ENCODE measurements at places on chromosomes 5 and 9. TPM values are rescaled to one million over a fixed set of nuclear protein-coding genes. Genes with fewer than 3 reads are reported as not detected.

GRCh38 chr5:140391312-140391711, 10.3 kb upstream of the ANKHD1 start:
- H3K27ac ChIP-seq: no peak overlapping the region
- H3K27me3 ChIP-seq: no peaks in the 10 kb centered on the region
- DNase-seq: no peak
- no peak overlapping the region for H3K4me3 ChIP-seq

PIP5KL1 gene
- total RNA-seq: not detected

MZB1 gene
- 0.46 TPM for total RNA-seq

- no peak overlapping the region for H3K27ac ChIP-seq
- no peak overlapping the region for H3K4me3 ChIP-seq
- no peak for DNase-seq
- H3K27me3 ChIP-seq: no peaks in the 10 kb centered on the region
- H3K36me3 ChIP-seq: no peaks in the 10 kb centered on the region
- no peaks in the 10 kb centered on the region for H3K4me1 ChIP-seq
Observed at GRCh38 chr9:108603141-108603540, 252.6 kb downstream of the ACTL7B start.

DNA sequence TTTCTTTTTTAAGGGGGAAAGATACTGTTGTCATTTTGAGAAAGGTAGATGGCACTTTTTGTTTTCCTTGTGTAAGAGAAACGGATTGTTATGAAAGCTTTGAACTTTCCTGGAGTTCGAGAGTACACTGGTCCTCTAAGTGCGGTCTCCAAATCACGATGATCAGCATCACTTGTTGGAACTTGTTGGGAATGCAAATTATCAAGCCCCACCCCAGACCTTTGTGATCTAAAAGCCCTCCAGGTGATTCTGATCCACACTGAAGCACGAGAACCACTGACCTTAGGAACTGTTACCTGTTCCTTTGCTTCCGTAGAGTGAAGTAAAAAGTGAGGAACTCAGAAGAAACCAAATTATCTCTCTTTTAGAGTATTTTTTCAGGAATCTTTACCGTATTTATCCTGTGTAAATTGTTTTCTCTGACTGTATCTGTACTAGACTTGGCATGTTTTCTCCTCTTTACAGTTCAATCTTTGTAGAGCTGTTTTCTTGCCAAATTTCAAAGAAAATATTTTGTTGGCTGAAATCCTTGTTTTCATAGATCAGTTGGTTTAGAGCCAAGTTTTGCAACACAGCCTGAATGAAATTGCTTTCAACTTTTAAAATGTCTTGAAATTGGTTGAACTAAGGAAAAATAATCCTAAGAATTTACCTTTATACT, 4.0 kb downstream of the MAT2B start:
- DNase-seq: no peak
- H3K4me3 ChIP-seq: peak overlapping the region; percentile 88
- no peaks in the 10 kb centered on the region for H3K36me3 ChIP-seq
- peaks cover 48% of the 10 kb centered on the region for H3K4me1 ChIP-seq
- H3K27me3 ChIP-seq: no peaks in the 10 kb centered on the region
- peak overlapping the region; percentile 92 for H3K27ac ChIP-seq

DNA sequence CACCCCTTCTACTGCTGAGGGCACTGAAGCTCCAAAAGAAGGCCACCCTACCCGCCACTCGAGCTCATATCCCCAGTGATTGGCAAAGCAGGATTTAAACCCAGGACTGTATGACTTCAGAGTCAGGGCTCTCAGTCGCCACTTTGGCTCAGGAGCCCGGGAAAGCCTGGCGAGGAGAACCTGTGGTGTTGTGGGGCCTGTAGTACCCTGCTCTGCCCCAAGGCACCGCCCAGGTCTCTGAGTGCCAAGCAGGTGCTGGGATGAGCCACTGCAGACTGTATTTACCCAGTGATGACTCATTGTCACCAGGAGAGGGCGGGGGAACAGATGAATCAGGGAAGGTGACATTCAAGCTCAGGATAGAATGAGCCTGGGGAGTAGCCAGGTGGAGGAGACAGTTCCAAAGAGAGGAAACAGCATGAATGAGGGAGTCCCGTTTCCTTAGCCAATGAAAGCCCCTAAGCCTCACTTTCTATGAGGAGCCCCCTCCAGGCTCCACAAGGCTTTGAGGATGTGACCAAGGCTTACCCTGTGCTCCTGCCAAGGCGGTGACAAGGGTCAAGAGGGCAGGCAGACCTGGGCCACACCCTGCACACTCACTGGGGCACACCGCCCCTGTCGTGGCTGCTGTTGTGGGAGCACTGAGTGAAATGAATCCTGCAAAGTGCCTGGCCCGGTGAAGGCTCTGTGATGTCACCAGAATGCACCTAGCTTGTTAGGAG, 17.8 kb upstream of the DPM2 start:
- H3K27me3 ChIP-seq: no peaks in the 10 kb centered on the region
- H3K4me1 ChIP-seq: peaks cover 26% of the 10 kb centered on the region
- no peaks in the 10 kb centered on the region for H3K36me3 ChIP-seq
- H3K27ac ChIP-seq: peak overlapping the region; percentile 92

GRCh38 chr5:101102506-101102905, 199.4 kb upstream of the ST8SIA4 start:
- H3K4me3 ChIP-seq: no peak overlapping the region
- no peak for DNase-seq
- H3K36me3 ChIP-seq: no peaks in the 10 kb centered on the region
- no peak overlapping the region for H3K27ac ChIP-seq

GRCh38 chr5:105840800-105841199, 1829.9 kb downstream of the EFNA5 start:
- H3K27me3 ChIP-seq: no peaks in the 10 kb centered on the region
- H3K4me3 ChIP-seq: no peak overlapping the region
- DNase-seq: no peak
- no peak overlapping the region for H3K27ac ChIP-seq
- no peaks in the 10 kb centered on the region for H3K4me1 ChIP-seq

DNA sequence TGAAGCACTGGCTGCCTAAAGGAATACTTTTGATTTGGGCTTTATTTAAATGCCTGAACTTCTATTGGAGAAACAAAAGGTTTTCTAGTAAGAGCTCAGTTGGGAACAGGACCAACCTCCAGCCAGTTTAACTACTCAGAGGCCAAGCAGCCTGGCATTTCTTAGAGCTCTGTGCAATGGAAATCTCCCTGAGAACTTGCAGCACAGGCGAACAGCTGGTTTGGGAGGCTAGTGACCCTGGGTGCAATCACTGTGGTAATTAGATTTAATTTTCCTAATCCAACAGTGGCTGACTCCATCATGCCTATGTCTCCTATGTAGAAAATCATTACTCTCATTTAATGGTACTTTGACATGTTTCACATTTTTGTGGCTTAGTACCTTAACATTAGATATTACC, 1.0 kb upstream of the CDH6 start:
- H3K4me1 ChIP-seq: no peaks in the 10 kb centered on the region
- H3K36me3 ChIP-seq: no peaks in the 10 kb centered on the region
- H3K27me3 ChIP-seq: peaks cover 33% of the 10 kb centered on the region
- no peak overlapping the region for H3K27ac ChIP-seq
- no peak overlapping the region for H3K4me3 ChIP-seq

- DNase-seq: no peak
- H3K27me3 ChIP-seq: no peaks in the 10 kb centered on the region
- peaks cover 23% of the 10 kb centered on the region for H3K4me1 ChIP-seq
- H3K4me3 ChIP-seq: no peak overlapping the region
- H3K27ac ChIP-seq: no peak overlapping the region
- no peaks in the 10 kb centered on the region for H3K36me3 ChIP-seq
Observed at GRCh38 chr9:131432050-131432449, 38.2 kb downstream of the PRRC2B start.

- H3K4me1 ChIP-seq: no peaks in the 10 kb centered on the region
- no peaks in the 10 kb centered on the region for H3K36me3 ChIP-seq
- DNase-seq: peak; percentile 11
- no peaks in the 10 kb centered on the region for H3K27me3 ChIP-seq
- no peak overlapping the region for H3K4me3 ChIP-seq
Observed at GRCh38 chr9:36008774-36009300, 27.9 kb upstream of the RECK start.

LTC4S gene
- 12.6 TPM for total RNA-seq

GRCh38 chr5:73654171-73654811, 28.3 kb downstream of the ARHGEF28 start:
- no peak overlapping the region for H3K4me3 ChIP-seq
- no peaks in the 10 kb centered on the region for H3K36me3 ChIP-seq
- DNase-seq: no peak

DNA sequence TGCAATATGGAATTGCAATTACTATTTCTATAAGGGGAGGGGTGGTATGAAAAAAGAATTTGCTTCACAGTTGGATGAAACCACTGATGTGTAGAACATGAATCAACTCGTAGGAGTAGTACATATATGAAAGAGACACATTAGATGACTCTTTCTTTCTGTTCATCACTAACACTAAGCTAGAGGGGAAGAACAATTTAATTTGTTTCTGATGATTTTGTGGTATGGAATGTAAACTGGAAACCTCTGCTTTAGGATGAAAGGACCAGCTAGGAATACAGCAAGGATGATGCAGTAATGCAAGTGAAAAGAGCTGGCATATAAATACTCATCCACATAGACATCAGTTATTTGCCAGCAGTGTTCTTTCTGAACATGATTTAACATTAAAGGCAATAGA, 113.4 kb downstream of the PAPPA start:
- H3K27me3 ChIP-seq: no peaks in the 10 kb centered on the region
- no peak overlapping the region for H3K4me3 ChIP-seq
- no peak for DNase-seq
- no peaks in the 10 kb centered on the region for H3K4me1 ChIP-seq
- H3K36me3 ChIP-seq: no peaks in the 10 kb centered on the region
- no peak overlapping the region for H3K27ac ChIP-seq

SLC4A9 gene
- not detected for total RNA-seq

GRCh38 chr9:134863941-134864820, 16.4 kb upstream of the FCN2 start:
- H3K27me3 ChIP-seq: no peaks in the 10 kb centered on the region
- H3K4me3 ChIP-seq: no peak overlapping the region
- no peak overlapping the region for H3K27ac ChIP-seq
- no peak for DNase-seq
- H3K4me1 ChIP-seq: no peaks in the 10 kb centered on the region

MARCHF11 gene
- not detected for total RNA-seq

APBA1 gene
- 1.7 TPM for total RNA-seq

PCDHA9 gene
- total RNA-seq: 0.07 TPM

ZBTB26 gene
- 6.3 TPM for total RNA-seq

GABBR2 gene
- 0.80 TPM for total RNA-seq

GRCh38 chr5:60369391-60369790, 330.6 kb downstream of the DEPDC1B start:
- H3K36me3 ChIP-seq: no peaks in the 10 kb centered on the region
- no peak overlapping the region for H3K4me3 ChIP-seq
- no peak for DNase-seq
- H3K4me1 ChIP-seq: no peaks in the 10 kb centered on the region

GRCh38 chr9:127913682-127914081, 3.2 kb downstream of the ST6GALNAC4 start:
- H3K27me3 ChIP-seq: no peaks in the 10 kb centered on the region
- DNase-seq: no peak
- H3K4me1 ChIP-seq: peaks cover 23% of the 10 kb centered on the region
- no peak overlapping the region for H3K27ac ChIP-seq
- peaks cover 27% of the 10 kb centered on the region for H3K36me3 ChIP-seq

AMBP gene
- total RNA-seq: not detected

GRCh38 chr5:74977471-74977870, 74.9 kb downstream of the GCNT4 start:
- H3K4me1 ChIP-seq: no peaks in the 10 kb centered on the region
- no peaks in the 10 kb centered on the region for H3K36me3 ChIP-seq
- H3K4me3 ChIP-seq: no peak overlapping the region
- no peaks in the 10 kb centered on the region for H3K27me3 ChIP-seq

NDUFAF2 gene
- 54.2 TPM for total RNA-seq

FGD3 gene
- 0.94 TPM for total RNA-seq

ANGPTL2 gene
- total RNA-seq: 9.1 TPM

DNA sequence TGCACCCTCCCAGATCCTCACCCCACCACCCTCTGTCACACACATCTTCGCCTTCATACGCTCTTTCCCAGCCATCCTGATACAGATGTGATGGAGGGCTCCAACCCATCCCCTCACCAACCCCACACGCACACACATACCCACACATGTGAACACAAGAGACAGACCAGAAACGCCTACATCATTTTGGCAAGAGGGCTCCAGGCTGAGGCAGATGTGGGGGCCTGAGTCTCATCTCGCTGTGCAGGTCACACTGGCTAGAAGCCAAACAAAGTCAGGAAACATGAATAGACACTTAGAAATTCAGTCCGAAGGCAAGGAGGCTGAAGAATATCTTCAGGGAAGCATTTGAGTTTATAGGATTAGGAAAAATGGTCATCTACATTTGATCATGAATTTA, 6.2 kb downstream of the PRDM12 start:
- H3K36me3 ChIP-seq: no peaks in the 10 kb centered on the region
- H3K27me3 ChIP-seq: peaks cover 17% of the 10 kb centered on the region
- no peak for DNase-seq

GRCh38 chr9:91953718-91954117, 3.7 kb upstream of the ROR2 start:
- H3K4me3 ChIP-seq: no peak overlapping the region
- no peak overlapping the region for H3K27ac ChIP-seq

FBP2 gene
- 12.1 TPM for total RNA-seq

TAF11L10 gene
- total RNA-seq: not detected

DNA sequence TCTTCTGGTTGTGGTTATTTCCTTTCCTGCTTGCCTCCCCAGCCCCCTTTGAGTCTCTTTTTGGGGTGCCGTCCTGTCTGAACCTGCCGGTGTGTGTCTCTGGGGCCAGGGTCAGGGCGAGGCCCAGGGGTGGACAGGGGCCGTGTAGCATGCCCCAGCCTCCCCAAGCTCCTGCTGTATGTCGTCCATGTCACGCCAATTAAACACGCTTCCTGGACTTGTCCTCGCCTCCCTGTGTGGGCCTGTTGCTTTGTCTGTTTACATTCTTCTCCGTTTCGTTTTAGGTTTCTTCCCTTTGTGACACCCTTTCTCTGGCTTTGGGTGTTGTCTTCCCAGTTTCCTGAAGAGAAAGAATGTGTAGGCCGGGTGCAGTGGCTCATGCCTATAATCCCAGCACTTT, 28.5 kb upstream of the HMCN2 start:
- H3K27ac ChIP-seq: no peak overlapping the region
- H3K36me3 ChIP-seq: no peaks in the 10 kb centered on the region
- H3K27me3 ChIP-seq: no peaks in the 10 kb centered on the region
- H3K4me3 ChIP-seq: no peak overlapping the region

MEF2C gene
- total RNA-seq: 192 TPM

DNA sequence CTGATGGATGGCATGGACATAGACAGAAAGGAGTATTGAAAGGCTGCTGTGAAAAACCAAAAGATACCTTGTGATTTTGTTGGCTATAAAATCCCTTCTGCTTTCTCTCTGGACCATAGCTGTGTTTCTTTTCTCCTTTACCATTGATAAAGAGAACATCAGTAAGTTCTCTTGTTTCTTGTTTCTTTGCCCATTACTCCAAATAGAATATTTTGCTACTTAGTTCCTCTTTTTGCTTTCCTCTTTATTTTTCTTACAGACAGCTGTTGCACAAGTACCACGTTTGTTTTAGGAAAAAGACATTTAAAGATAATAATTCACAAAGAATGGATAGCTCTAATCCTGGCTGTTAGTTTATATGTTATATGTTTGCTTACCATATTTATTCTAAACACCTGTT, 1129.2 kb downstream of the DTWD2 start:
- no peaks in the 10 kb centered on the region for H3K27me3 ChIP-seq
- DNase-seq: no peak
- no peaks in the 10 kb centered on the region for H3K4me1 ChIP-seq
- H3K36me3 ChIP-seq: no peaks in the 10 kb centered on the region
- no peak overlapping the region for H3K4me3 ChIP-seq

SPAAR gene
- total RNA-seq: 1.8 TPM

BAAT gene
- 1.3 TPM for total RNA-seq
